GM12865 (cell line): ENCODE measurements at places on chromosomes 6 and 20.

DNA sequence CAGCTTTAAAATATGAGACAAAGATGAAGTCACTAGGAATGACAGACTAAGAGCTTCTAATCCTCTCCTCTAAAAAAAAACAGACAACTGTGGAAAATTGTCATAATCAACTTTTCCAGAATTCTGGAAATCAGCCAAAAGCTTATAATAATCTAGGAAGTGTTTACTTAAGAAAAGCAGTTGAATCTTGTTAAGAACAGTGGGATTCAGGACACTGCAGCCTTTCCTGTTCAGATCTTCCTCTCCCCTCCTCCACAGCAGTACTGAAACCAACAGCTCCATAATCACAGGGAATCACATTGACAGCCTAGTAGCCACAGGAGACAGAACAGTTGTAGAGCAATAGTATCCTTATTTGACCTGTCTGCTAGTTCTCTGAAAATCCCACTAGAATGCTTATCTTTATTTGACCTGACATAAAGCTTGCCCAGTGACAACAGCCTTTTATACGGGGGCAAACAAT is 41.6 kb downstream of the IBTK start:
- DNase-seq, result no peak

DNA sequence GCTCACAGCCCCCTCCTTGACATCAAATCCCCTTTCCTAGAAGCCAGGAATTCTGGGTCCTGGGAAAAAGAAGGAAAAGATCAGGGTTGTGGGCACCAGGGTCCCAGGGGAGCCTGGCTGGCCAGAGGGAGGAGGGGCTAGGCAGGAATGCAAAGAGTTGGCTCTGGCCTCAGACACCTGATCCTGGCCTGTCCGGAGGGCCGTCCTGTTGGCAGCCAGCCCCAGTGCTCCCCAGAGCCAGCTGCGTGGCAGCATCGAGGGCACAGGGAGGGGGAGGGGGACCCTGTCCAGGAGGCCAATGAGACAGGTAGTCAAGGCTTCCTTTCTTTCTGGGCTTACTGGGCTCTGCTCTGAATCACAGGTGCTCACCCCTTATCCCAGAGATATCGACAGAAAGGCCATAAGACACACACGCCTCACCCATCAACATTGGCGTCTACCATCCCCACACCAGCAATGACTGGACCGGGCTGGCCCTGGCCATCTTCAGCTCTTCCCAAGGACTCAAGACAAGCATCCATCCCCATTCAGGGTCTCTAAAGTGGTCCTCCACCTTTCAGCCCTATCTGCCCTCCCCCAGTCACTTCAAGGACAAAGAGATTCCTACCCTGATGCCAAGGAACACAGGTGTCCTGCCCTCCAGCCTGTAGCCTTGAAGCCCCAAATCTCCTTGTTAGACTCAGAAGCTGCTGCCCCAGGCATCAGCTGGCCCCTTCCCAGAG is 723 bp downstream of the COL11A2 start:
- DNase-seq, result no peak

DNA sequence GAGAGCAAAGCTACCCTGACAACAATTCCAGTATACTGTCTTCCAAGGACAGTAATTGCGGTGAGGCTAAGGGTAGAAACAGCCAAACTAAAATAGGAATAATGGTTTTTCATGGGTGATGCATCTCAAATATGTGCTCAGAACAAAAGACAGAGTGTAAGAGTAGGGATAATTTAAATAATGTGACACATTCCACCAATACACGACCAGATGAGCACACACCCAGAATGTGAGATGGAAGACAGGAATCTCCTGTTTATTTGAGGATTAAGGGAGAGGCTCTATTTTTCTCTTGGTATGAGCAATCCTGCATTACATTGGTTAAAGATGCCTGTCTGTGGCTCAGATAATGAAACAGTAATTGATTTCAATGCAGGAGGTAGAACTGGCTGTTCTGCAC is 292.9 kb upstream of the ZFP64 start:
- DNase-seq, result no peak

- peak; percentile 12 for DNase-seq
Observed at GRCh38 chr6:74899416-74899815, 306.4 kb downstream of the COL12A1 start.

- DNase-seq, result no peak
Observed at GRCh38 chr20:61644378-61645076, 392.5 kb downstream of the CDH4 start.

- DNase-seq, result no peak
Observed at GRCh38 chr20:47213966-47214365, 142.5 kb downstream of the ZMYND8 start.

GRCh38 chr20:62401331-62401779 is 5.7 kb downstream of the CABLES2 start:
- no peak for DNase-seq

- no peak for DNase-seq
Observed at GRCh38 chr6:70806086-70806485, 138.4 kb downstream of the SMAP1 start.

GRCh38 chr6:122788663-122789181 is 336 bp upstream of the SMPDL3A start:
- no peak for DNase-seq

GRCh38 chr20:8587251-8587650 is 455.2 kb downstream of the PLCB1 start:
- DNase-seq, result no peak

GRCh38 chr6:68876792-68877493 is 241.9 kb downstream of the ADGRB3 start:
- peak; percentile 8 for DNase-seq

DNA sequence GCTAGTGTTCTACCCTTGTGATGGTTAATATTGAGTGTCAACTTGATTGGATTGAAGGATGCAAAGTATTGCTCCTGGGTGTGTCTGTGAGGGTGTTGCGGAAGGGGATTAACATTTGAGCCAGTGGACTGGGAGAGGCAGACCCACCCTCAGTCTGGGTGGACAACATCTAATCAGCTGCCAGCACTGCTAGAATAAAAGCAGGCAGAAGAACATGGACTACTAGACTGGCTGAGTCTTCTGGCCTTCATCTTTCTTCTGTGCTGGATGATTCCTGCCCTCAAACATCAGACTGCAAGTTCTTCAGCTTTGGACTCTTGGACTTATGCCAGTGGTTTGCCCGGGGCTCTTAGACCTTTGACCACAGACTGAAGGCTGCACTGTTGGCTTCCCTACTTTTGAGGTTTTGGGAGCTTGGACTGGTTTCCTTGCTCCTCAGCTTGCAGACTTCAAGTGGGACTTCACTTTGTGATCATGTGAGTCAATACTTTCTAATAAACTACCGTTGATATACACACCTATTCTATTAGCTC is 50.1 kb downstream of the SDHAF4 start:
- DNase-seq, result no peak

- DNase-seq, result no peak
Observed at GRCh38 chr6:168157272-168158212, 78.5 kb upstream of the FRMD1 start.

- no peak for DNase-seq
Observed at GRCh38 chr6:46258249-46258648, 87.5 kb upstream of the ENPP5 start.

- no peak for DNase-seq
Observed at GRCh38 chr20:24672886-24673677, 203.7 kb downstream of the SYNDIG1 start.

- peak; percentile 8 for DNase-seq
Observed at GRCh38 chr20:61331543-61331942, 79.5 kb downstream of the CDH4 start.

DNA sequence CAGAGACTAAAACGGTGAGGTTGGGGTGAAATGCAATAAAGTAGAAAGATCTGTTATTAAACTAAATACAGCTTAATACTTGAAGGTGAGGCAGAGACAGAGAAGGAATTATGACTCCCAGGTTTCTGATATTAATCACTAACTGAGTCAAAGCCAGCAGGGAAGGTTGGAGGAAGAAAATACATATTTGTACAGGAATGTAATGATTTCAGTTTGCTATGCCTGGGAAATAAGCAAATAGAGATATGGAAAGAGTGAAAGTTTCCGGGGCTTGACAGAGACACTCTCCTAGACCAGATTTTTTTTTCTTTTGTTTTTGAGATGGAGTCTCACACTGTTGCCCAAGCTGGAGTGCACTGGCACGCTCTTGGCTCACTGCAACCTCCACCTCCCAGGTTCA is 76.8 kb downstream of the PTPRK start:
- DNase-seq, result no peak

GRCh38 chr20:23144856-23145255 is 58.7 kb upstream of the CD93 start:
- DNase-seq, result no peak

DNA sequence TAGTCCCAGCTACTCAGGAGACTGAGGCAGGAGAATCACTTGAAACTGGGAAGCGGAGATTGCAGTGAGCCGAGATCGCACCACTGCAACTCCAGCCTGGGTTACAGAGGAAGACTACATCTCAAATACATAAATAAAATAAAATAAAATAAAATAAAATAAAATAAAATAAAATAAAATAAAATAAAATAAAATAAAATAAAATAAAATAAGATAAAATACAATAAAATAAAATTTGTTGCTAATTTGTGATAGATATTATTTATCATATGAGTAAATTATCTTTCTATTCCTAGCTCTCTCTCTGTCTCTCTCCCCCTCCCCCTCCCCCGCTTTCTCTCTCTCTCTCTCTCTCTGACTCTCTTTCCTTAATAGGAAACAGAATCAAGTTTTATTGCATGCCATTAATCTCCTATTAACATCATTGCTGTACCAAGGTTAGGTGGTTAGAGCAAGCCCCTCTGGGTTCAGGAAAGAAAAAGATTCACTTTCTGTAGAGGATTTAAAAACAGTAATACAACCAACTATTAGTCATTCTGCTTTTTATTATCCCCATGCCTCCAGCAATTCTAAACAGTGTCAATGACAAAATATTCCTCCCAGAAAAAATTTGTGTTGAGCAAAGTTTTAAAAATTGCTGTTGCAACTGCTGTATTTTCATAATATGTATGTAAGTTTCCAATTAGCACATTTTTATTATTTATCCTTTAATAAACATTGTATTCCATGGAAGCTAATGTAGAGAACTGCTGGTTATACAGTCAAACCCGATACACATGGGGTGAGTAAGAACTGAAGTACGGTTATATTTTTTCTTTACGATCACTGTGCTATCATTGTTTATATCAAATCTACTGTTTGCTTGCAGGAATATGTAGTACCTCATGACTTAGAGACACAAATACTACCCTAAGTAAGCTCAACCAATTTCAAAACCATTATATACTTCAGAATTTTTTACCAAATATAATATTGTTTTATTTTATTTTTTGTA is 22.1 kb downstream of the BMP5 start:
- no peak for DNase-seq

- DNase-seq, result no peak
Observed at GRCh38 chr6:118581489-118581959, 33.4 kb downstream of the PLN start.

GRCh38 chr6:135088818-135089809 is 34.5 kb upstream of the HBS1L start:
- peak; percentile 84 for DNase-seq

DNA sequence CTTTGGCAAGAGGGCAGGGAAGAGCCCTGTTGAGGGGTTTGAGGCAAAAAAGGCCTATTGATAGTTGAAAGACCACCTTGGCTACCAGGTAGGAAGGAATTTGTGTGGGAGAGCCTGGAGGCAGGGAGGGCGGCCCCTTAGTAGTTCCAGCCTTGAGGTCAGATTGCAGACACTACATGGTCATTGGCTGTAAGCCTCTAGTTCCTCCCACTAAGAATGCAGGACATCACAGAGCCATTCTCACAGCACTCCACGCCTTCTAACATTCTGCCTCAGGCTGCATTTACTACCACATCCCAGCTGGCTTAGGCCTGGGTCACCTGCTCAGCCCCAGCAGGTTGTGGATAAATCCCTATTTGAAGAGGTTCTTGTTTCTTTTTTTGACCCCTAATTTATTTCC is 91.0 kb upstream of the SNX9 start:
- DNase-seq, result no peak

- DNase-seq, result no peak
Observed at GRCh38 chr6:34004706-34005105, 141.2 kb downstream of the GRM4 start.

- no peak for DNase-seq
Observed at GRCh38 chr20:37681384-37682112, 12.3 kb upstream of the CTNNBL1 start.

DNA sequence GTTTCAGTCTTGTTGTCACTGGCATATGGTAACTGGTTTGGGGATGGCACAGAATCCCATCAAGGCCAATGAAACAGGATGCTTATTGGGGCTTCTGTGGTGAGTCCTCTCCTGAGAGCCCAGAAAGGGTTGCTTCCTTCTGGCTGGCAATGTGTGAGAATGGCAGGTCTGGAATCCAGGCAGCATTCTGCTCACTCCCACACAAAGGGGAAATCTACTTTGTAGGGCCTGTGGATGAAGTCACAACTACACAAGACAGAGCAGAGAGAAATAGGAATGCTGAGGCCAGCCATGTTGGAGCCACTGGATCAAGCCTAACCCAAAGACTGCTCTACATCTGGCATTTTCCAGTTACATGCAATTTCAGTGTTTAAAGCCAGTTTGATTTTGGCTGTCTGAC is 15.7 kb downstream of the PLAGL2 start:
- DNase-seq, result no peak

GRCh38 chr6:33856031-33856590 is 52.3 kb upstream of the MLN start:
- no peak for DNase-seq

DNA sequence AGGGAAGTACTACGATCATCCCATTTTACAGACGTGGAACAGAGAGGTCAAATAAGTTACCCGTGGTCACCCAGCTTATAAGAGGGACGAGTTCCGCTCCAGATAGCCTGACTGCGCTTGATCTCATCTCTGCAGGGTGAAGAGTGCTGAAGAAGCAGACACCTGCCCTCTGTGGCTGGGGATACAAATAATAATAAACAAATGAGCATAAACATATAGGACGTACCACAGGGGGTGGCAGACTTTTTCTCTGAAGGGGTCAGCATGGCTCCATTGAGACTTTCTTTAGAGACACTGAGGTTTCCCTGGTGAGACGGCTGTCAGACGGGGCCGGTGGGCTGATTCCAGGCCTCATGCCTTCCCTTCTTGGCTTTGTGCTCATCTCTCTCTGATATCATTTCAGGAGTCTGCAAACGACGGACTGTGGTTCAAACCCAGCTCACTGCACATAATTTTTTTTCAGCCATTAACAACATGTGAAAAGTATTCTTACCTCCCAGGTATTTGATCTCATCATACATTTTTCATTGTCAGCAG is 47.1 kb downstream of the IRF4 start:
- no peak for DNase-seq
